ENCODE measurements at places on chromosomes 5 and 9.

DNA sequence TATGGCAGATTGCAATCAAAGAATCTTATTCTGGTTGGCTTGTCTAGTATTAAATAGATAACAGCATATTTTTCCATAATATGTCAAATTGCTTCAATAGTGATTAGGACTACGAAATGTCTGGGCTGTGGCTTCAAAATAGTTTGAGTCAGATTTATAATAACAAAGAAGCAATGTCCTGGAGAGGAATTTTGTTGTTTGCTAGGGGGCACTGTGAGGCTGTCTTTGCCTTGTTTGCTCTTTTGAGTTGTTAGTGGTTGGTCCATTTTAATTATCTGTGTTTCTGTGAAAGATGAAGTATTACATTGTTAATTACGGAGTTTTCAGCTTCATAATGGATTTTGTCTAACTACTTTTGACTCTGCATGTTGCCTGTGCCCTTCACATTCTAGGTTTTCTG, 713.6 kb downstream of the TLE4 start:
- DNase-seq, result no peak

DNA sequence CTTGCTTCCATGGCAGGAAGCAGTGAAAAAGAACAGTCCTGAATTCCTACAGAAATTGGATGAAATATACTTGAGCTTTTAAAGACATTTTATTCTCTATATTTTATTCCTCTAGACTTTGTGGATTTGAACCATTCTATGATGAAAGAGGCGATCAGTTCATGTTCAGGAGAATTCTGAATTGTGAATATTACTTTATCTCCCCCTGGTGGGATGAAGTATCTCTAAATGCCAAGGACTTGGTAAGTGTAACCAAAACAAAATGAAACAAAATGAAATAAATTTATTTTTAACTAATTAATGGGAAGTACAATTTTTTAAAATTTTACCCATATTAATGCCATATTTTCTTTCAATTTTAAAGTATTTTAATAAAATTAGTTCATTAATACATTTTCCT, 34.1 kb downstream of the STARD4 start:
- DNase-seq, result no peak

DNA sequence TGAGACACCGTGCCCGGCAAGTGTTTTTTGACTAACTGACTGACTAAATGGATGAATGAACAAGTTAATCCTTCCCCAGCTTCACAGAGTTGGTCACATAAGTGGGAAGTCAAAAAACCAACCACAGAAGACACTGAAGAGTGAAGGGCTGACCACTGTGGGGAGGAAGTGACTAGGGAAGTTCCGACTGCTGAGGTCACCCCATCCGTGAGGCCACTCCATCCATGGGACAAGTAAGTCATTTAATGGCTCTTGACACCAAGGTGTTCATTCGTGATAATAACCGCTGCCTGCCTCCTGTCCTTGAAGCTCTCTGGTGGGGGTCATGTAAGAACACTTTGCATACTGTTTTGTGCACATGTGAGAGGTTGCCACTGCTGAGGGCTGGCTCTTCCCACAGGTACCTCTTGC, 22.2 kb upstream of the CXCL14 start:
- no peak for DNase-seq

GRCh38 chr5:163248333-163248732, 189.1 kb upstream of the CCNG1 start:
- no peak for DNase-seq

GRCh38 chr9:19310246-19310645, 69.8 kb downstream of the RPS6 start:
- DNase-seq, result no peak

DNA sequence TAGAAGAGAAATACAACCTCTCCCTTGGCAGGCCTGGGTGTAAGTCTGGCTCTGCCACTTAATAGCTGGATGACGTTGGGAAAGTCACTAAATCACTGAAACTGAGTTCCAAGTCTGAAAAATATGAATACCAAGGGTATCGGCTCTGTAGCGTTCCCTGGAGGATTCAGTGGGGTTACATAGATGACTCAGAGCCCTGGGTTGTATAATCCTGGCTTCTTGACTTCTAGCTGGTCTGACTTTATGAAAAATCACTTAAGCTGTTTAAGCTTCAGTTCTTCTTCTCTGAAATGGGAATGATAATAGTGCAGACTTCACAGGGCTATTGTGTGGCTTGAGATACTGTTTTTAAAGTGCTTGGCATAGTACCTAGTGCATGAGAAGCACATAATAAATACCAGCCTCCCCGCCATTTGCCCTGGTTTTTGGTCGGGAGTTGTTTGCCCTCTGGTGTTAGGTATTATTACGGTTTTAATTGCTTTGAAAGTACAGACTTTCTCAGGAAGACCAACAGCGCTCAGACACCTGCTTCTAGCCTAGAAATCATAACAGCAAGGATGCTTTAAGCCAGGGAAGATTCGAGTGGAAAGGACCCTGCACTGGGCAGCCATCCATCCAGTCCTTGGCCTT, 43.0 kb downstream of the CYFIP2 start:
- no peak for DNase-seq

GRCh38 chr9:79759460-79759859, 187.7 kb downstream of the TLE4 start:
- no peak for DNase-seq

DNA sequence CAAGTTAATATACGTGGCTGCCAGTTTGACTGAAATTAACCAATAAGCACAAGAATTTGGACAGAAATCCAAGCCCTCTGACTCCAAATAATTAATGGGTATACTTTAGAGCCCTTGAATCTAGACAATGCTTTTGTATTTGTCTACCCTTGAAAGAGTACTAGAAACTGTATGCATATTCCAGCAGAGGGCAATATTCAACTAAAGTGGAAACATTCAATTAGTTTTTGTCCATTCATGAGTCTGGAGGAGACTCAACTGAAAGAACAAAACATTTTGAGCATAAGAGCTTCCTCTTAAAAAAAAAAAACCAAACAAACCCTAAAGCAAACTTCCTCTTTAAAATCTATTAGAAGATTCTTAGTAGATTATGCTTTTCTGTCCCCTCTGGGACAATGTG, 157.8 kb downstream of the ARHGEF28 start:
- DNase-seq, result no peak

GRCh38 chr5:181222630-181223057, 437 bp upstream of the TRIM41 start:
- DNase-seq, result no peak

- DNase-seq, result no peak
Measured at GRCh38 chr5:15001517-15001916, 129.9 kb upstream of the ANKH start.

DNA sequence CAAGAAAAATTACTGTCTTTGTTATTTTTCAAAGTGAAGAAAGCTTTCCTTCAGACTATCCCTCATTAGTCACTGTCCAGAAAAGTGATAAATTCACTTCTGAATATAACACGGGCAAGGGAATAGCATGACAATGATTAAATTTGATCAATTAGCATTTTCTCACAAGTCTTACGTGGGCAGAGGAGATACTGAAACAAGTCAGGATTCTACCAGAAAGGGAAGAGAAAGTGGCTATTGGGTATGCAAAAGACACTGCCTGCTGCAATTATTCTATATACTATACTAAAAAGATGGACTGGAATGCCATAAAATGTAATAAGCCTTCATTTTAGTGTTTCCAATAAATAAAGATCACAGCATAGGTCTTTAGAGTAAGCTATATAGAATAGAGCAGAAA, 7.4 kb downstream of the COX7C start:
- DNase-seq, result no peak

DNA sequence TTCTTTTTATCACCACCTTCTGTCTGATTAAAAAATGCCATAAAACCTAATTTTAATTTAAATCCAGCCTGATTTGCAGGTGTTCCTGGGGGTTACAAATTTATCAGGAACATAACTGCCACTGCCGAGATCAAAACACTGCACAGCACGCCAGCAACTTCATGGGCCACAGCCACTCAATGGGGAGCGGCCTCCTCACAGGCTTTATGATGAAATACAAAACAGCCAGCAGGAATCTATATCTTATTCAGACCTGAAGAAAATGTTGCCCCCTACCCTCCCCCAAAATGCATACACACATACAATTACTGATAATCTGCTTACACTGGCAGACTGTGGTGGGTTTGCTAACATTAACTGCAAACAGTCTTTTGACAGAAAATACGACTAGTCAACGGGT, 151.7 kb upstream of the POU5F2 start:
- DNase-seq, result no peak

- DNase-seq, result no peak
Measured at GRCh38 chr5:180117000-180117725, 45.6 kb upstream of the RNF130 start.

DNA sequence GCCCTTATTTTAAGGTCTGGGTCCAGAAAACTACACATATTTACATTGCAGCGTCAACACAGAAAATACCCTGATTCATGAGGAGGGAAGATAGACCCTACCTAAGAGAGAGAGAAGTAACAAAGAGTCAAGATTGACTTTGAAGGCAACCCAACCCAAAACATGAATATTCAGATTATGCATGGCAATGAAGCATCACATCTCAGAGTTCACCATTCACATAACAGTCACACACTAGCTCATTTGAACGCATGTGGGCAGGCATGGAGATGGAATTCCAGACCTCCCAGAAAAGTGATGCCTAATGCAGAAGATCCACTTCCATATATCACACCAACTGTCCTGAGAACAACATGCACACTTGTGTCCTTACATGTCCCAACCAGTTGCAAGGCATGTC, 190.1 kb upstream of the ITGA1 start:
- no peak for DNase-seq

DNA sequence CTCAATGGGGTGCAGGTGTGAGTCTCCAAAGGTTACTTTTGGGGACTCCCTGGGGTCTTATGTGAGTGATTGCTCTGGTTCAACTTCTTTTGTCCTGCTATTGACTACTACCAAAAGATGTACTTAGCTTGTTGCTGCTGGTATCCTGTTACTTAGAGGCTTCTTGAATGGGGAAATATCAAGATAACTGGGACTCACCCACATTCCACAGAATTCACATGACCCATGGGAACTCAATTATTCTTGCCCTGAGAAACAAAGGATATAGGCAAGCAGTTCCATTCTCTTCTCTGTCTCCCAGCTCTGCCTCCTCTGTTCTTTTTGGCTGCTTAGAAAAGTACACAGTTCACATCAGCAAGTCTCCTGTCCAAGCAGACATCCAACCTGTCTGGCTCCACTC, 105.9 kb downstream of the UNC13B start:
- no peak for DNase-seq

GRCh38 chr9:107280543-107280942, 2.5 kb upstream of the RAD23B start:
- no peak for DNase-seq

DNA sequence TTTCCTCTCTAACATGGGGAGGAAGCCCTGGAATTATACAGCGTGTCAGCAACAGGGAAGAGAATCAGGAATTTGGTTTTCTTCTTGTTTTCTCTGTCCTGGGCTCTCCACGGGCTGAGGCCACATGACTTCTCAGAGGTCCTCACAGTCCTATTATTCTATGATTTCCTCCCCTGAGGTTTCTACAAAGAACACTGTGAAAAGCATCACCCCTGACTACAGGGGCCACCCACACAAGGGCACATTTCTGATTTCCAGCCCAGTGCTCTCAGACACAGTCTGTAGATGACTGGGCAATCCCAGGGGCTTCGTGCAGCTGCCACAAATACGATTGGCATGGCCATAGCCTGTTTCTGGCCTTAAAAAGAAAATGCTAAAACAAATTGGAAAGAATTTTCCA, 284.9 kb downstream of the CEMIP2 start:
- no peak for DNase-seq

DNA sequence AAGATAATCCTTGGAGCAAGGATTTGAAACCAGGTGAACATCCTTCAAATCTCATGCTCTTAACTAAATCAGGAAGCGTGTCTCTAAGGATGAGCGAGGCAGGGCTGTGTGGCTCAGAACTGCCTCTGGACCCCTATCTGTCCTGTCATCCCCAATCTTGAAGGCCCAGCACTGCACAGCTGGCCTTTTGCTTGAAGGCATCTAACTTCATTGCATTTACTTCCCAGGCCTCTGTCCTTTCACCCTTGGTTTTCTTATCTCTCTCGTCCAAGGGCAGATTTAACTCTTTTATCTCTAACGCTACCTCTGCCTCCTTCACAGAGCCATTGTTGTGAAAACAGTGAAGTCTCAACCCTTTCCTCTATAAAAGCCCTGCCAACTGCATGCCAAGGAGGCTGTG, 83.8 kb downstream of the UGCG start:
- DNase-seq, result no peak

DNA sequence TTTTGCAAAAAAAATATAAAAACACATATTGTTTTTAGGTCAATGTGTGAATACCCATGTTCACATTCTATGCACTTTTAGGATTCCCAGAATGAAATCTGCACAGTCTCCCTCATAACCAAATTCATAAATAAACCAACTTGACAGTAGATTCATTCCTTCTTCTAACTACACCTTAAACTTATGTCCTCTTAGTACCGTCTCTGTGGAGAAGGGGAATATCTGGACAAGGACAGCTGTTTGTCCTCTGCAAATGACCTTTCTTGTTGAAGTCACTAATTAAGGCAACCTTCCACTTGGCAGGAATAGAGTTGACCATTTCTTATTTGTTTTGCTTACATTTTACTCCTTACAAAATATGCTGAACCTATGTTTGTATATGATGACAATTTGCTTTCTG, 71.1 kb downstream of the FBN2 start:
- no peak for DNase-seq

DNA sequence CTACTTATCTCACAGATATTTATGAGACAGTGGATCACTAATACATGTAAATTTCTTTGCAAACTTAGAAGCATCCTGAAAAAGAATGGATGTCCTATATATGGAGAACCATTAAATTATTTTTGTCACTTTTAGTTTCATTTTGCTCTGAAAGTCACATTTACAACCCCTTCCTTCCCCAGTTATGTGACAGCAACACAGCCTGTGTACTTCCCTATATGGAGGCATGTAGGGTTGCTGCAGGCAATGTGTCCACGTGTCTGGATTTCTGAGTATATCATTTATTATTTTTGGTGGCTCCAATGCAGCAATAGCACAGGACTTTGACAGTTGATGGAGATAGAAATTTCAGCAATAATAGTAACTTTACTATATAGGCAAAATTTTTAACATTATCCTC, 156.4 kb downstream of the ST8SIA4 start:
- DNase-seq, result no peak

GRCh38 chr9:12698266-12698665, 5.1 kb downstream of the TYRP1 start:
- DNase-seq, result no peak

DNA sequence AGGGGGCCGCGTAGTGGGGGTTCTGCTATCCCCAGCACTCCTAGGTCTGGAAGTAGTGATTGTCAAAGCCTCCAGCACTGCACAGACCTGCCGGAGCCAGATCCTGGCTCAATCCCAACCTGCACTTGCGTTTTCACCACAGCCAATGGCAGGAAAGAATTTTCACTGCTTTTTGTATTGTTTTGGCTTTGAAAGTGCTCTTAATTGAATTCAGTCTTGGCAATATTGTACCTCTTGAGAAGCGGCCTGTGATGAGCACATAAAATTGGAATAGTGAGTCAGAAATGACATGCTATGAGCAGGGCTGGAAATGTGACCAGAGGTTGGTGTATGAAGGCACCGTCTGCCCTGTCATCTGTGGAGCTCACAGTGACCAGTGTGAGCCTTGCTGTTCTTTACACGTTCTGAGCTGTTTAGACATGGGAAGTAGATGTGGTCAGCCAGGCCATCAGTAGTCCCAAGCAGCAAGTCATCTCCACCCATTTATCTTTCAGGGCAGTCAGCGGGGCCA, 41.5 kb downstream of the SECISBP2 start:
- DNase-seq, result no peak
